ENCODE measurements at places on chromosomes 7 and 10. TPM values are rescaled to one million over a fixed set of nuclear protein-coding genes. Genes with fewer than 3 reads are reported as not detected.

Gene FFAR4
- total RNA-seq, result not detected

DNA sequence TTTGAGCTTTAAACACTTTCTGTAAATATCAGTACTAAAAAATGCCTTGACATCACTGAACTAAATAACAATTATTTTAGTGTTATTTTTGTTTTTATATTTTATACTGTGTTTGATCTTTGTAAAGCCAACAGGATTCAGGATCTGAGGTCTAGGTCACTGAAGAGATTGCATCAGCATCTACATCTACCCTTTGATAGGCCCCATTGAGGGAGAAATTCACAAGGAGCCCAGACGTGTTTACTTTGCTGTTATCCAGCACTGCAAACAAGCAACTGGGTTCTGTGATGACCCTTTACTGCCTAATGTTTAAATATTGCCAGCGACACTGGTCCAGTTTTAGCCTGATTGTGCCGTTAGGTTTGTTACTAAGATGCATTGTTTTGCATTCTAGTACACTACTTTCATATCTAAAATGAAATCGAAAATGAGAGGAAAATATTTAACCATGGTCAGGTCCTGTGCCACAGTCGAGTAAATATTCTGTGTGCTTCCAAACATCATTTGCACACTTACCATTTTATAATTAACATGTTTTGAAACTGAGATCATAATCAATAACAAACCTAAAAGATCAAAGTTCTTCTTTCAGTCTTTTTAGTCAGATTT lies 48.7 kb downstream of the SP8 start:
- DNase-seq, result no peak

Gene FLNC
- 7.7 TPM for total RNA-seq

Gene HPSE2
- not detected for total RNA-seq

DNA sequence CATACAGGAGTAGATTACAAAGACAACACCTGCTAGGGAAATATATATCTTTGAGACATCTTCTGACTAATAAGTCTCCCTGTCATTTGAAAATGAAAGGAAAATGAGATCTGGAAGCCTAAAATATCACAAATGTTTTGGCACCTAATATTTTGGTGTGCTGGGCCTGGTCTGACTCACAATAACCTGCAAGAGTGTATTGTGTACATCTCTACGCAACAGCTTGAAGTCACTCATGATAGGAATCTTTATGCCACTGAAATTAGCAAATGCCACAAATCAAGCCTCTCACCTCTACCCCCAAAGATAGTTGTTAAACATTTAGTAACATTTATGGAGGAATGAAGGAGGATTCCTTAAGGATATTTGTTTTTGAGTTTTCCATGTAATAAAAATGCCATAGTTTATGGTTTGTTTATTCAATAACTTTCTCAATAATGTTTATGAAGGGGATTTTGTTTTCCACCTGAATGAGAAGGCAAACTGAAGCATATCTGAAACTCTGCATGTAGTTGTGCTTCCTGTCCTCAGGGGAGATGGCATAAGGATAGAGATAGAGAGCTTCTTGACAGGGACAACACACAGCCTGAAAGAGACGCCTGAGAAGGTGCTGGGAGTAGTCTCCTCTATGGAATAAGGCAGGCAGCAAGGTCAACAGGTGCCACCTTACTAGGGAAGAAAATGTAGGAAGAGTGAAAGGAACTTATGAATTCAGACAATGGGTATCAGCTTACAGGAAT lies 197.4 kb downstream of the AHR start:
- DNase-seq, result no peak

Gene ATOH7
- total RNA-seq, result 0.23 TPM

Gene TAC1
- total RNA-seq, result 9.1 TPM

GRCh38 chr7:18320971-18321567 lies 174.5 kb upstream of the HDAC9 start:
- DNase-seq, result peak; percentile 8

Gene FAM25C
- not detected for total RNA-seq

GRCh38 chr10:31262672-31263071 lies 56.3 kb upstream of the ZEB1 start:
- no peak for DNase-seq

Gene HECTD2
- 17.4 TPM for total RNA-seq

GRCh38 chr10:131641231-131641630 lies 259.6 kb upstream of the PPP2R2D start:
- no peak for DNase-seq

DNA sequence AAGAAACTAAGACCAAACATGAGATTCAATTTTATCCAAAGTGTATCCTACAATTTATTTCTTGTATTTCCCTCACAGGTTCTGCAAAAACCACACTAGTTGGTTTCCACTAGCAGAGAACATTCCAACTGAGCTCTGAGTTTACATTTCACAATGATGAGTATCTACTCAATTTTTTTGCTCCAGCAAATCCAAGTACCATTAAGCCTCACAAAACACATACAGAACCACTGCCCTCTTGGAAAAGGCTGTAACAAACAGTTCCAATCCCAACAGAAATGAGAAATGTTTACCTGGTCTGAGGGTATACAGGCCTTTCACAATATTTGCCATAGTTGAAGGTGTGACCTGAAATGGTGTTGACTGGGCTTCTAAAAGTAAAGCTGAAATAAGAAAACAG lies 59.9 kb downstream of the CACUL1 start:
- DNase-seq, result no peak

- DNase-seq, result no peak
These were observed 28.9 kb downstream of the PARP12 start for GRCh38 chr7:140033779-140034363.

Gene PNLIPRP3
- total RNA-seq, result not detected

DNA sequence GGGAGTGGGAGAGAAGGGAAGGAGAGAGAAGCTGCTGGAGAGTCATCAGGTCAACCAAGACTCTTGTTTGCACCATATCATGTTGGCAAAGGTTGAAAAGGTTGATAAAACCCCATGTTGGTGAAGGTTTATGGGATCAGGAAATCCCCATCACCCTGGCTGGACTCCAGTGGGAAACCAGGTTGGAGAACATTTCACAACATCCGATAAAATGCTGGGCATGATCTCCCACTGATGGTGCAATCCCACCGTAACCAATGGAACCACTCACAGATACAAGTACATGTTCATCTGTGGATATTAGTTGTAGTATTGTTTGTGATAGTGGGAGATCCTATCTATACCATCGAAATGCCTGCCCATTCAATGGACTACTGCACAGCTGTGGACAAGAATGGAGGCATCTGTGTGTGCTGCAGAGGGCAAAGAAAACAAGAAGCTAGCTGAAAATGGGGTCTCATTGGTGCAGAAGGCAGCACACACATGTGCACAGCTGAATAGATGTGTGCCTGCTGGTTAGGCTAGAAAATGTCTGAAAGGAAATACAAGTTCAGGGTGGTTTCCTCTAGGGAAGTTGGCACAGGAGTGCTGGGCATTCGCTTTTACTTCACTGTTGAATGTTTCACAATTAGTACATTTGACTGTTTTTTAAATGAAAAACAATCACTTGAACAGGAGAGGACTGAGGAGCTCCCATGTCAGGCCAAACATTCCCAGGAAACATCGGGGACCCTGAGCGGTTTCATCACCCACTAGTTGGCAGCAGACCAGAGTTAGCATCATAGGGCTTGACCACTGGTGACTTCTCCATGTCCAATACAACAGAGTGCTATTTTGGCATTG lies 80.4 kb upstream of the MGMT start:
- no peak for DNase-seq

- DNase-seq, result no peak
These were observed 107.7 kb upstream of the PCLO start for GRCh38 chr7:83270407-83270806.

DNA sequence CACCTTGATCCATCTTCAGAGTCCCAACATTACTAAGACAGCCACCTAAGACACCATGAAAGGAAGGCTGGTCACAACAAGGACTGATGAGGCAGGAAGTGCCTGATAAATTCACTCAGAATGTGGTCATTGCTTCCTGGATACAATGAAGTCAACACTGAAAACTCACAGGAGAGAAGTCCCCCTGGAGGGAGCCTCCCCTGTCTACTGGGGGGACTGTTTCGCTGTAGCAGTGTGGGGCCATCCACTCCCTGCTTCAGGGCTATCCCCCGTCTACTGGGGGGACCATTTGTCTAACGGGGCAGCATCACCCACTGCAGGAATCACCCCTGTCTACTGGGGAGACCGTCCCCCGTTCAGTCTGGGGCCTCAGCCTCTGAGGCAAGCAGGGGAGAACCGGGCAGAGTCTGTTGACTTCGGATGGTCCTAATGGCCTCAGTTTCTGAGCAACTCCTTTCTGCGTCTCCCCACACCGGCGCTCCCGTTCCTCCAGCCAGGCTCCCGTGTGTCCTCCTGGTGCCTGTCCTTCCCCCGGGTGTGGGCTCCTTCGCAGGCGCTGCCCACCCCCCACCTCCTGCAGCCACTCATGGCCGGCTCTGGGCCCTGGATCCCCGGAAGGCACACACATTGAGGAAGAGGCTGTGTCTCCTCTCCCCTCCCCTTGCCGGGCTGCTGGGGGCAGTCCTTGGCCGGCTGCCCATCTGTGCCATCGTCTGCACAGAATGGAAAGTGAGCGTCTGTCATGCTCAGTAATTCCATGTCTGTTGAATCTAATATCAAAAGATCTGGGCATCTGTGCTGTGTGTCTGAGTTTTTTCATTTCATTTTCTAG lies 59.9 kb upstream of the DNAJB6 start:
- DNase-seq, result no peak

DNA sequence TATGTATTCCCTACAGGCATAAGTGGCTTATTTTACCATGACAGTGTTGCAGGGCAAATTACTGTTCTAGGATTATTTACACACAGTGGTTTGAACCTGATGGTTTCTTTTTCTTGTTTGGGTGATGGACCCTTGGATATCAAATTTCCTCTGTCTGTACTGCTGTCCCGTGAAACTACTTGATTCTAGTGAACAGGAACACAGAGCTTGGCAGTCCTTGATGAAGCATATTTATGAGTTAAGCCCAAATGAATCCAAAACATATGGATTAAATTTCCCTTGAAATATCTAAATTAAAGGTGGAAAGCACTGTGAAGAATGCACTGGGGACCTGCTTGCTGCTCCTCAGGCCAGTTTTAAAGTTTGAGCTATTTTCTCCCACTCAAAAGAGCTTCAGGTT lies 635.3 kb downstream of the INHBA start:
- DNase-seq, result no peak

DNA sequence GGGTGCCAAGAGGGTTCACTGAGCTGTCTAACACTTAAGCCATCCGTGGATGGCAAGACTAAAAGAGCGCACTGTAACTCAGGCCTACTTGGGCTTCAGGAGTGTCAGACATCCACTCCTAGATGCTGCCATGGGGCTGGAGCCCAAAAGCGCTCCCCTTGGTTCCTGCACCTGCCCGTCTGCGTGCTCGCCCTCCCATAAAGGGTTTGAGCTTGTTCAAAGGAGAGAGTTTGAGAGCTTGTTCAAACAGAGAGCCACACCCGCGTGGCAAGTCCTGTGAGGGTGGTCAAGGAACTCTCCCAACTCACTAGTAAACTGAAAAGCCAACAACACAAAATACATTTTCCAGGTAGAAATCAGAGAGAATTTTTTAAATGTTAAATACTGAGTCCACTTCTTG lies 256.7 kb downstream of the SEMA3A start:
- DNase-seq, result no peak

- peak; percentile 34 for DNase-seq
These were observed 2.4 kb upstream of the SERPINE1 start for GRCh38 chr7:101124376-101125056.

DNA sequence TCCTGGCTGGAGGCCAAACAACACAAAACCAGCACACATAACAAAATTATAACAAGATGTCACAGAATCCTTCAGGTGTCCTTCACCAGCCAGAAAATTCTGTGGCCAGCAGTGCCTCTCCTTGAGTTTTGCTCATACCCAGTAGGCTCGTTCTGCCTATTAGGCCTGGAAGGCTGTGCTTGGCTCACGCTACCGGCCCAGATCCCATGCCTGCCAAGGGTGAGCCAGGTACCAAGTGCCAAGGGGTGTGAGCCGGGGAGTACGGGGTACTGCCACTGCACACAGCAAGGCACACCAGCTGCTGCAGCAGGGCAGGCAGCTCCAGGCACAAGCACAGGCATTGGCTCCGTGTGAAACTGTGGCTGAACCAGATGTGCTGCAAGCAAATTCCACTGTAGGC lies 1562.0 kb downstream of the REEP3 start:
- DNase-seq, result no peak

DNA sequence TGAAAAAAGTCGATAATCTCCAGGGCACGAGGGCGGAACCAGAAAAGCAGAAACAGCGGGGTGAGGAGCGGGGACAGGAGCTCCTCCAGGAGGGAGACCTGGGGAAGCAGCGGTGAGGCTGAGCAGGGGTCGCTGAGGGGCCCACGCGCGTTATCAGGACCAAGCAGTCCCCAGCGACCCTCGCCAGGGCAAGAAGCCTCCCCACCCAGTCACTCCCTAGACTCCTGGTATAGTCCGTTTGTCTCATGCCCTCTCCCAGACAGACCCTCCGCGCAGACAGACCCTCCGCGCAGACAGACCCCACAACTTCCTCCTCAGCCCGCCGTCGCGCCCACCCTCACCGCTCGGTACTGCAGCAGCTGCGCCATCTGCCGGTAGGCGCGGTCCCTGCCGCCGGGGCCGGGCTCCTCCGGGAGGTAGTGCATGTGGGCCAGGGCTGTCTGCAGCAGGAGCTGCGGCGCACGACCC lies 6.3 kb downstream of the ATG9B start:
- DNase-seq, result peak; percentile 93

- peak; percentile 55 for DNase-seq
These were observed 144.5 kb downstream of the RNF216 start for GRCh38 chr7:5636914-5637313.

- DNase-seq, result no peak
These were observed 23.2 kb upstream of the RASSF4 start for GRCh38 chr10:44936314-44936975.

DNA sequence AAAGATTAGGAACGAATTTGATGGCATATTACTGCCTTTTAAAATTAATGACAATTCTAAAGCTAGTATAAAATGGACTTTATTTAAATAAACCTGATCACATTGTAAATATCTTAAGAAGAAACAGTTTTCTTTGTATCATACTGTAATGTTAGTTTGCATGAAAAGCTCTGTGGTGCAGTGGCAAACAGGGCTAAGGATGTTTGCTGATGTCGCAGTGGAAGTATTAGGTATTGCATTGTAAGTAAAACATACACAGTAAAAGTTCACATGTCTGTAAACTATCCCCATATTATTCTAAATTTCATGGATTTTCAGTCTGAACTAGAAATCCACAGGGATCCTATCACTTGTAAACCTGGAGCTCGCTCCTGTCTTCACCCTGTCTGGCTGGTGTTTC lies 252.6 kb upstream of the ZNF32 start:
- no peak for DNase-seq

Gene SEPHS1
- total RNA-seq, result 74.9 TPM

GRCh38 chr7:142461437-142461836 lies 203.6 kb upstream of the PRSS58 start:
- DNase-seq, result no peak

Gene EFCAB10
- total RNA-seq, result 0.28 TPM

Gene ITPRIP
- total RNA-seq, result 16.3 TPM

GRCh38 chr10:57897611-57898010 lies 370.1 kb downstream of the IPMK start:
- no peak for DNase-seq

DNA sequence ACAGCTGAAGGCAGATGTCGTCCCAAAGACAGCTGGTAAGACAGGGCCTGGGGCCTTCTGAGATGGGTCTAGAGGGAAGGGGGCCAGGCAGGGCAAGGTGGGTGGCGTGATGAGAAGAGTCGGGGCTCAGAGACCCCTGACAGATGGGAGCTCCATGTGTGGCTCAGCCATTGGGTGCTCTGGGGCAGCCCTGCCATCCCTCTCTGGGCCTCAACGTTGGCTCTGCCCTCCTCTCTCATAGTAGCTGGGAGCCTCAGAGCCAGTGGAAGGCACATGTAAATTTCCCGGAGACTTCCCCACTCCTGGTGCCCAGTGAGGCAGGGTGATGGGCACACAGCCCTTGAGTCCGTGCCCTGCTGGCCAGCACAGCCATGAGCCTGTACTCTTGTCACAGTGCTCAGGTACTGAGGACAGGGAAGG lies 1.8 kb downstream of the PPIF start:
- DNase-seq, result no peak

All from endothelial cell (in vitro differentiated cells).